ENCODE measurements at places on chromosomes 4 and X. TPM values are rescaled to one million over a fixed set of nuclear protein-coding genes. Genes with fewer than 3 reads are reported as not detected.

The MAGEA11 gene
- not detected for total RNA-seq

- H3K27ac ChIP-seq = no peak within 1 kb of the TSS
- no peak within 1 kb of the TSS for H3K4me3 ChIP-seq
- no peak for DNase-seq
- no peaks in the 10 kb centered on the region for H3K36me3 ChIP-seq
- H3K4me1 ChIP-seq = no peaks in the 10 kb centered on the region
Measured at GRCh38 chr4:146214238-146214637, at the start of gene REELD1. Gene REELD1 (plus strand): TSS chr4:146214538. CDS start chr4:146216953, 2,415 bp downstream.

- H3K27ac ChIP-seq = no peak overlapping the region
- no peaks in the 10 kb centered on the region for H3K36me3 ChIP-seq
Measured at GRCh38 chr4:96983830-96984229, 1143.9 kb downstream of the PDHA2 start.

- peak overlapping the region; percentile 55 for H3K4me3 ChIP-seq
- H3K36me3 ChIP-seq = no peaks in the 10 kb centered on the region
Measured at GRCh38 chrX:47556045-47556623, 4.9 kb upstream of the ARAF start.

DNA sequence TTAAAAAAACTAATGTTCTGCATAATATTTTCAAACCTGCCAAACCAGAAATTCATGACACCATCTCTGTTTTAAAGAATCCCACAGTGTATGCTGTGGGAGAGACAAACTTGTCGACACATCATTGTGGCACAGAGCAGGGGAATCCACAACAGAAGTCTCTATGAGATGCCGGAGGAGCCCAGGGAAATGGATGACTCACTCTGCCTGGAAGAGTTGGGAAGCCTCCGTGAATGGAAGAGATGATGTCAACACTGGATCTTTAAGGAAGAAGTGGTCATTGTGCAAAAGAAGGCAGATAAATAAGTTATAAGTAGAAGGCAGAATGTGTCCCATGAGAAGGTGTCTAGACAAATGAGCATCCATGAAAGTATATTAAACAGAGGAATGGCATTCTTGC lies 595.1 kb downstream of the RAB28 start:
- no peaks in the 10 kb centered on the region for H3K36me3 ChIP-seq
- H3K4me3 ChIP-seq = no peak overlapping the region
- H3K4me1 ChIP-seq = no peaks in the 10 kb centered on the region
- no peaks in the 10 kb centered on the region for H3K27me3 ChIP-seq

DNA sequence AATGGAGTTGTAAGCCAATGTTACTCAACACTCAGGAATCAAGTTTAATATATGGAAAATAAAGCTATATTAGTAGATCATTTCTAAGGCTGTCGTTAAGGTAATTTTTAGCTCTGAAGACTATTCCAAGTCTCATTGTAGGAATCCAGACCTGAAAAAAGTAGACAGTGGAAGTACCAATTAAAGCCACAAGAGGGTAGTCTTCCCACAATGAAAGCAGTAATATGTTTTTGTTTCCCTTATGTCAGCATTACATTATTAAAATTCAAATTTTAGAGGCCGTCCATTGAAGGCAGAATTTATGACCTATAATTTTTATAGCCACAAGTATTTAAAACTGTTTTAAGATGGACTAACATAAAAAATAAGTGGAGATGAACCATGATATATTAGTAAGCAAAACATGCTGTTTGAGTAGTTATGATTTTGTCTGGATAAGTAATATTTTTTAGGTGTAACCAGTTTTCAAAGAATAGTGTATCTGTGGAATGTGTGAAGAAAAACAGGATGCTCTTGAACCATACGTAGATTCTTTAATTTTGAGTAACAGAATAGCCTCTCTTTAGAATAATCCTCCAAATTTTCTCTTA lies 372.6 kb upstream of the TECRL start:
- H3K27me3 ChIP-seq = no peaks in the 10 kb centered on the region
- H3K4me3 ChIP-seq = no peak overlapping the region
- DNase-seq = no peak
- no peaks in the 10 kb centered on the region for H3K4me1 ChIP-seq

DNA sequence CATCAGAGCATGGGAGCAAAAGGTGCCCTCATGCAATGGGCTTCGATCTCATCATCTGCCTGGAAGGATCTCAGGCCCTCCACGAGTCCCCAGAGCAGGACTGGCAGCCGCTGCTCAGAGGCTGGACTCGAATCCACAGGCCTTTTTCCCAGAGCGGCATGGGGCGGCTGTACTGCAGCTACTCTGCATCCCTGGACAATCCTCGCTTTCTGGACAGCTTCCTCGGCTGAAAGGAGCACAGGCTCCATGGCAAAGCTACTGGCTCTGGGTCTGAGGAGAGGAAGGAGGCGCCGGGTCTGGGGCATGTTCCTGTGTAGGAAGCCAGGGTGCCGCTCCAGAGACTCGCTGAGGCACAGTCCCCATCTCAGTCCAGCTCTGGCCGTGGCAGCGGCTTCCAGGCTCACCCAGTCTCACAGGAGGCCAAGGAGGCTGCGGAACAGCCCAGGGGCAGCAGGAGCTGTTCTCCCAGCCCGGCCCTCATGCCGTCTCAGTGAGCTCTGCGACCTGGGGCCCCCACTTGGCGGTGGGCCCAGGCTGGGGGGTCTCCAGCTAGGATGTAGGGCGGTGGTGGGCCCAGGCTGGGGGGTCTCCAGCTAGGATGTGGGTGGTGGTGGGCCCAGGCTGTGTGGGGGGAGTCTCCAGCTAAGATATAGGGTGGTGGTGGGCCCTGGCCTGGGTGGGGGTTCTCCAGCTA lies 2.7 kb upstream of the SPON2 start:
- H3K27ac ChIP-seq = no peak overlapping the region
- H3K27me3 ChIP-seq = peaks cover 47% of the 10 kb centered on the region
- H3K4me3 ChIP-seq = no peak overlapping the region
- peaks cover 55% of the 10 kb centered on the region for H3K4me1 ChIP-seq
- no peaks in the 10 kb centered on the region for H3K36me3 ChIP-seq

- no peaks in the 10 kb centered on the region for H3K27me3 ChIP-seq
- H3K36me3 ChIP-seq = no peaks in the 10 kb centered on the region
- no peak overlapping the region for H3K4me3 ChIP-seq
- no peak overlapping the region for H3K27ac ChIP-seq
- H3K4me1 ChIP-seq = no peaks in the 10 kb centered on the region
- no peak for DNase-seq
Measured at GRCh38 chr4:173591760-173592159, 61.7 kb upstream of the HAND2 start.

DNA sequence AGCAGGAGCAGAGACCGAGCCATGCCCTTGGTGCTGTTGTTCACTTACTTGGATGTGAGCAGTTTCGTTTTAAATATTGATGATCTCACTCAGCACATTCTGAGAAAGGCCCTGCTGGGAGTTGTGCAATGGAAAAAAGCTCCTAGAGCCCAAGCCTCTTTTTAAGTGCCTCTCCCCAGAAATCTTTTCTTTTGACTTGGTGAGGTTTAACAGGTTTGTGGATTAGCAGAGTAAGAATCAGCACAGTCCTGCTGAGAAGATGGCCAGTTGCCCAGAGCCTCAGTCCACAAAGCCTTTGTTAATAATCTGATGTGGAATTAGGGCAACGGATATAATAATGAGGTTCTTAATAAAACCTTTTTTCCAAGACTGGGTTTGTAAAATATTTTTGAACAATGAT lies 157.5 kb upstream of the ATP6AP2 start:
- H3K27me3 ChIP-seq = no peaks in the 10 kb centered on the region
- H3K4me1 ChIP-seq = no peaks in the 10 kb centered on the region
- H3K4me3 ChIP-seq = no peak overlapping the region
- H3K36me3 ChIP-seq = no peaks in the 10 kb centered on the region
- H3K27ac ChIP-seq = no peak overlapping the region
- no peak for DNase-seq

DNA sequence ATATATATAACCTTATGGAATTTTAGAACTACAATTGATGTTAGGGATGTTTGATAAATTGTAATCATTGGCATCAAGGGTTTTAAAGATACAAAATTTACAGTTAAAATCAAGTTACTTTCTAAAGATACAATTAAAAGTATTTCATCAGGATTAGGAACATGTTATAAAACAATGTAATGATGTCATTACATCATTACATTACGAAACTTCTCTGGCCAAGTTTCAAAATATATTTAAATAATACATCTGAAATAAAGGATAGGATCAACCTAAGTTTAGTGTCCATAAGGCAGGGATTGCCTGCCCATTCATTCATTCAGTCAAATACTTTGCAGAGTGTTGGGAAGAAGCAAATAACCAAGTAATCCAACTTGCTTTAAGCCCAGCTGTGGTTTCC lies 75.1 kb downstream of the TENM3 start:
- no peaks in the 10 kb centered on the region for H3K36me3 ChIP-seq
- no peak overlapping the region for H3K27ac ChIP-seq
- H3K4me1 ChIP-seq = no peaks in the 10 kb centered on the region
- no peaks in the 10 kb centered on the region for H3K27me3 ChIP-seq
- no peak for DNase-seq

DNA sequence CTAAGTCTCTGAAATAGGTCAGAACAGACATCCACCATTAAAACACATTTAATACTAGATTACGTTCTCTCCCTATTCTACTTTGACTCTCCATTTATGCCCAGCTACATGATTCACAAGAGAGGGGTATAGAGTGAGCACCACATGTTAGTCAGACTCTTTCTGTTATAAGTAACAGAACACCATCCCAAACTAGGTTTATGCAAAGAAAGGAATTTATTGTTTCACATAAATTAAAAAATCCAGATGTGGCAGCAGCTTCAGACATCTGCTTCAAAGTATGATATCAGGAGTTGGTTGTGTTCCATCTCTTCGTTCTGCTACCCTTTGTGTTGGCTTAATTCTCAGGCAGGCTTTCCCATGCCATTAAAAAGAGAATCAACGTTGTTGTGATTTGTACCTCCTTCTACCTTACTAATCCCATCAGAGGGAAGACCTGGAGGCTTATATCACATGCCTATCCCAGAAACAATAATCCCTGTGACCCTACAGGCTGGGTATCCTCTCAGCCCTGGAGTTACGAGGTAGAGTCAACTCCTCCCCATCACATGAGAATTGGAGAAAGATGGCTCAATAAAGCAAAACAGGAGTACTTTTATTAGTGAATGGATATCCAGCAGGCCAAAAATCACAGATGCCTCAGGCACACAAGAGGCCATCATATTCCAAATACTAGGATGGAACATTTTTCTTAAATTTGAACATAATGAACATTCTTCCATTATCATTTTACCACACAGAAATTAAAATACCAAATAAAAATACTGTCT lies 163.2 kb downstream of the SLC7A11 start:
- H3K27ac ChIP-seq = no peak overlapping the region
- no peaks in the 10 kb centered on the region for H3K4me1 ChIP-seq
- no peak for DNase-seq
- no peaks in the 10 kb centered on the region for H3K27me3 ChIP-seq
- no peaks in the 10 kb centered on the region for H3K36me3 ChIP-seq
- H3K4me3 ChIP-seq = no peak overlapping the region

- no peaks in the 10 kb centered on the region for H3K36me3 ChIP-seq
- H3K27ac ChIP-seq = no peak overlapping the region
- H3K4me1 ChIP-seq = no peaks in the 10 kb centered on the region
- H3K27me3 ChIP-seq = no peaks in the 10 kb centered on the region
- no peak for DNase-seq
- no peak overlapping the region for H3K4me3 ChIP-seq
Measured at GRCh38 chr4:22356987-22357596, 158.8 kb downstream of the ADGRA3 start.

GRCh38 chr4:140249351-140249750 lies 95.4 kb upstream of the MAML3 start:
- H3K27me3 ChIP-seq = no peaks in the 10 kb centered on the region
- H3K4me1 ChIP-seq = peaks cover 26% of the 10 kb centered on the region
- no peak for DNase-seq
- no peaks in the 10 kb centered on the region for H3K36me3 ChIP-seq
- no peak overlapping the region for H3K27ac ChIP-seq

All from esophagus muscularis mucosa (tissue), 4 donors.